Left renal pelvis (tissue), 4 donors: ENCODE measurements at places on chromosomes 1 and 21. TPM values are rescaled to one million over a fixed set of nuclear protein-coding genes. Genes with fewer than 3 reads are reported as not detected.

DNA sequence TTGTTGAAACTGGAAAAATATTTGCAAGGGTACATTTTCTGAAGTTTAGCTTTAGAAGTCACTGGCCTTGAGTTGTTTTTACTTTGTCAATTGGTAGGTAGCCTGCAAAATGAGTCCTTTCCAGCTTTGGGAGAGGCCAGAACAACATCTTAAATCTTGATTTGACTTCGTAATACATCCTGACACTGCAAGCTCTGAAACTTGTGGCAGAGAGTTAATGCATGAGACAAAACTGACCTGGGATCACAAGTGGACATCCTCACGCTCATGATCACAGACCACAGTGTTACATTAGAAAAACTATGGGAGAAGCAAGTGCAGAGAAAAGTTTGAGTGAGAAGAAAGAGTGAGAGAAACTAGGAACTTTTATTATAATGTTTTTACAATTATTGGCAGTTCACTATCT, 550.9 kb downstream of the USP25 start:
- no peak for DNase-seq

- no peak for DNase-seq
These were observed 9.5 kb upstream of the SLC19A2 start for GRCh38 chr1:169495046-169495775.

The SAMD11 gene
- polyA plus RNA-seq: 67.8 TPM

The CNIH3 gene
- polyA plus RNA-seq: 9.6 TPM

The FCRL2 gene
- 0.18 TPM for polyA plus RNA-seq

GRCh38 chr1:111323231-111323630, 32.6 kb downstream of the CHIA start:
- DNase-seq: no peak

DNA sequence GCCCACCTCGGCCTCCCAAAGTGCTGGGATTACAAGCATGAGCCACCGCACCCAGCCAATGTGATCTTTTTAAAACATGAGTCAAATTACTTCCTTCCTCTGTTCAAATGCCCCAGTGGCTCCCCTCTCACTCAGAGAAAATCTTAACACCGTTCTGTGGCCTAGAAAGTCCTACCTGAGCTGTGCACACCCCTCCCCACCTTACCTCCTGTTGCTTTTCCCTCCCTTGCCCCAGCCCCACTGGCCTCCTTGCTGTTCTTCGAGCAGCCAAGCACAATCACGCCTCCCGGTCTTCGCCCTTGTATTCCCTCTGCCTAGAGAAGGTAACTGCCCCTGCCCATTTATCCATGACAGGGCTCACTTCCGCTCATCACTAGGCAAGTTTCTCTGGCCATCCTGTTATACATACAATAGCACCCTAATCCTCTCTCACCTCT, 62.6 kb upstream of the RPL11 start:
- no peak for DNase-seq

- DNase-seq: no peak
These were observed 73.3 kb downstream of the RPAP2 start for GRCh38 chr1:92372164-92372563.

The FNBP1L gene
- polyA plus RNA-seq: 56.6 TPM

DNA sequence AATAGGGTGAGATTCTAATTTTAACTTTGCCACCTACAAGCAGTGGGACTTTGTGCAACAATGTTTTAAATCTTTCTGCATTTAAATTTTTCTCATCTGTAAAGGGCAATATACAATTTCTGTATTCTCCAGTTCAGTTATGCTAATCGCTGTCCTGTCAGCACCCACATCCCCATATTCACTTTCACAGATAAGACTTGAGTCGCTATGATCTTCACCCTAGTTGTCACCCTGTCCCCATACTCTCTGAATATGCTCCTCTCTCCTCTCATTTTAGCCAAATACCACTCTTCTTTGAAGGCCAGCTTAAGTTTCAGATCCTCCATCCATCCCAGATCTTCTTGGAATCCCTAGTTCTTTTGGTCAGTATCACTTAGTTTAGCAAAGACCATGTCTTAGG, 8.8 kb downstream of the DDR2 start:
- no peak for DNase-seq

The FHAD1 gene
- polyA plus RNA-seq: 3.2 TPM

- no peak for DNase-seq
These were observed 199.3 kb downstream of the TOMM20 start for GRCh38 chr1:234929369-234929768.

The TRABD2B gene
- 18.5 TPM for polyA plus RNA-seq

- no peak for DNase-seq
These were observed 9.2 kb downstream of the NR5A2 start for GRCh38 chr1:200036619-200037270.

- DNase-seq: no peak
These were observed 192.3 kb downstream of the SLC45A1 start for GRCh38 chr1:8510041-8510823.

DNA sequence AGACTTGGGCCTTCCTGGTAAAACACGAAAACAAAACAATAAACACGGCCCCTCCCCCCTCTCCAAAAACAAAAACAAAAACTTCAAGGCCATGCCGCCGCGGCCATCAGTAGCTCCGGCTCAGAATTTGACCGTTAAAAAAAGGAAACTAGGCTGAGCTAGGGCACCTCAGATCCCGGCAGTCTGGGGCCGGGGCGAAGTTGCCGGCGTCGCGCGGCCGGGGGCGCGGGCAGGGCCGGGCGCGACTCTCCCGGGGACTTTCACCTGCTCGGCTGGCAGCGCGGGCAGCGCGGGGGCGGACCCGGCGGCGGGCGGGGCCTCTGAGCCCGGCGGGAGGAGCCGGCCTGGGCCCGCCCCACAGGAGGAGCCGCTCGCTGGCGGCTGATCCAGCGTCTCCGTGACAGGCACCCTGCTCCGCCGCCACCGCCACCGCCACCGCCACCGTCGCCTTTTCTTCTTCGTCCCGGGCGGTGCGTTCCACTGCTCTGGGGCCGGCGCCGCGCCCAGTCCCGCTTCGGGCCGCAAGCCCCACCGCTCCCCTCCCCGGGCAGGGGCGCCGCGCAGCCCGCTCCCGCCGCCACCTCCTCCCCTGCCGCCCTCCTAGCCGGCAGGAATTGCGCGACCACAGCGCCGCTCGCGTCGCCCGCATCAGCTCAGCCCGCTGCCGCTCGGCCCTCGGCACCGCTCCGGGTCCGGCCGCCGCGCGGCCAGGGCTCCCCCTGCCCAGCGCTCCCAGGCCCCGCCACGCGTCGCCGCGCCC, at the start of gene NOS1AP:
TSS of gene NOS1AP (plus strand) at position 358 of the 760 bp plus-strand sequence. CDS start 487 bp downstream, outside the sequence.
- DNase-seq: no peak

The IVL gene
- polyA plus RNA-seq: 0.62 TPM

- DNase-seq: no peak
These were observed 1.9 kb upstream of the ZFYVE9 start for GRCh38 chr1:52139817-52140540.

DNA sequence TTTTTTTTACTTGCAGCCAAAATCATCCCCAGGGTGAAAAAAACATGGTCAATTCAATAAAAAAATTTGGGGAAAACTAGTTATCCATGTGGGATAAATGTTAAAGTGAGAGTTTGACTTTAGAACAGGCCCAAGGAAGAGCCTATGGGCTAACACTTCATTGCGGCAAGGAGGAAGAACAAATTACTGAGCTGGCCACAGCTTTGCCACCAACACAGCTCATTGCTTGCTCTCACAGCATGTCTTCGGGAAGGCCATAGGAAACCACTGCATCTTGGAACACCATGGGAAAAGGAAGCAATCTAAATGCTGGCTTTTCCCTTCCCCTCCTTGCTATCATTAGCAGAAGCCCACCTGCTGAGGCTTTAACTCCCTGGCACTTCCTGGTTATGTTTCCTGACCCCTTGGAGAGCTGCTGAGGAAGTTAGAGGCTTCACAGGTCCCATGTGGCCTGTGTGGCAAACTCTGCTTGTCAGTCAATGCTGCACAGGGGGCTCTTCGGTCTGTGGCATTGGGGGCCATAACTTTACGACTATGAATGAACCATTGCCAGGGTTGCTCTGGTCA, 86.0 kb downstream of the SLC25A24 start:
- DNase-seq: no peak

The PTGFRN gene
- polyA plus RNA-seq: 49.2 TPM

- no peak for DNase-seq
These were observed 269.9 kb downstream of the BRINP3 start for GRCh38 chr1:190207733-190208132.

GRCh38 chr1:58570817-58571216, 6.2 kb downstream of the TACSTD2 start:
- DNase-seq: no peak

- DNase-seq: no peak
These were observed 61.4 kb upstream of the KIRREL1 start for GRCh38 chr1:157932069-157932468.

The HMGB4 gene
- not detected for polyA plus RNA-seq

The KIF17 gene
- 5.1 TPM for polyA plus RNA-seq

- DNase-seq: no peak
These were observed 170.6 kb downstream of the RUNX1 start for GRCh38 chr21:34878501-34878900.
